ENCODE measurements at places on chromosomes 5 and 9.

DNA sequence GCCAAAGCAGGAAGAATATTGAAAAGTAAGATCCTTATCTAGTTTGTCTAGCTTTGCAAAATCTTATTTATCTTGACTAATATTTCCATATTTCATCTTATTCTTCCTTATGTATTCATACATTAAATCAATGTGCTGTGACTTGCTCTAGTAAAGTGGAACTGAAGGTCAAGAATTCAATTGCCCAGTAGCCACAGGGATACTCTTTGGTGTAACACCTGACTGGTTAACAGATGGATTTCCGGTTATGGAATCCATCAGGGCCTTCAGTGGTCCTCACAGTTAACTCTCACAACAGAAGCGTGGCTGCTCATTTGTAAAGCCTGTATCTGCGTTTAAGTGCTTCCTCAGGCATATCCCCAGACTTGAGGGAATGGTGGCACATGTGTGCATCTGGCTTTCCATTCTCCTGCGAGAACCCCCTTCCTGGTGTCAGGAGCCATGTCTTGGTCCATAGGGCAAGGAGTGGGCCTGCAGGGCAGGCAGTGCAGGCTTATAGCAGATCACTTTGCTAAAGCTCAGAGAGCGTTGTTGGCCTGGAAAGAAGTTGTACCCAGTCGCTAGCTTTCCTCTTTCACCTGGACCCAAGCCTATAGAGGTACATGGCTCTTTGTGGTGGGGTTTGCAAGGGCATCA is 99.2 kb downstream of the HSPA4 start:
- DNase-seq: no peak

- DNase-seq: no peak
Measured at GRCh38 chr5:157520911-157521703, 54.5 kb downstream of the ADAM19 start.

DNA sequence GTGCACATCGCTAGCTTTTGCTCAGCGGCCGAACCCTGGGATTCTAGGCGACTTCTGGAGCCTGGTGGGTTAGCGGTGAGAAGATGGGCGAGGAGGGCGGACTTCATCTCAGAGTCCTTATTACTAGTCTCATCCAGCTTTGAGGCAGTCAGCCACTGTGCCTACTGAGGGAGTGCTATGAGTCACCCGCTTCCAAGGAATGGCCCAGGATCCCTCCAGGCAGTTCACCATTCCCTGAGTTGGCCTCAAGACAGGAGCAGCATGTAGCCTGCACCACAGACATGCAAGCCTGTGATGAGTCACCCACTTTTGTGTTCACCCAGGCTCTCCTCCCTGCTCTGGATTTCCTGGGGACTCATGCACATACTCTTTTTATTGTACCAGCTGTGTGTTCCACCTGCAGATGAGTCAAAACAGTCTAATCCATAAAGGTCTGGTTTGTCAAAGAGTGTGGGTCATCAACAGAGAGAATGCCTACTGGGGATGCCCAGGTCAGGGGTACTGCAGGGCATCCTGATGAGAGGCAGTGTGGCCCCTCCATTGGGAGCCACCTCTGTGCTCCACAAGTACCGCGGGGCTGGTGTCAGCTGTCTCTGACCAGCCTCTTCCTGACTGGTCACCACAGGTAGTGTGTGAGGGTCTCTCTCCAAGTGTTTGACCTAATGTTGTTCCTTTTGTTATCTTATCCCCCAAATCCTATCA is 20.2 kb downstream of the SLC22A5 start:
- DNase-seq: peak; percentile 50

DNA sequence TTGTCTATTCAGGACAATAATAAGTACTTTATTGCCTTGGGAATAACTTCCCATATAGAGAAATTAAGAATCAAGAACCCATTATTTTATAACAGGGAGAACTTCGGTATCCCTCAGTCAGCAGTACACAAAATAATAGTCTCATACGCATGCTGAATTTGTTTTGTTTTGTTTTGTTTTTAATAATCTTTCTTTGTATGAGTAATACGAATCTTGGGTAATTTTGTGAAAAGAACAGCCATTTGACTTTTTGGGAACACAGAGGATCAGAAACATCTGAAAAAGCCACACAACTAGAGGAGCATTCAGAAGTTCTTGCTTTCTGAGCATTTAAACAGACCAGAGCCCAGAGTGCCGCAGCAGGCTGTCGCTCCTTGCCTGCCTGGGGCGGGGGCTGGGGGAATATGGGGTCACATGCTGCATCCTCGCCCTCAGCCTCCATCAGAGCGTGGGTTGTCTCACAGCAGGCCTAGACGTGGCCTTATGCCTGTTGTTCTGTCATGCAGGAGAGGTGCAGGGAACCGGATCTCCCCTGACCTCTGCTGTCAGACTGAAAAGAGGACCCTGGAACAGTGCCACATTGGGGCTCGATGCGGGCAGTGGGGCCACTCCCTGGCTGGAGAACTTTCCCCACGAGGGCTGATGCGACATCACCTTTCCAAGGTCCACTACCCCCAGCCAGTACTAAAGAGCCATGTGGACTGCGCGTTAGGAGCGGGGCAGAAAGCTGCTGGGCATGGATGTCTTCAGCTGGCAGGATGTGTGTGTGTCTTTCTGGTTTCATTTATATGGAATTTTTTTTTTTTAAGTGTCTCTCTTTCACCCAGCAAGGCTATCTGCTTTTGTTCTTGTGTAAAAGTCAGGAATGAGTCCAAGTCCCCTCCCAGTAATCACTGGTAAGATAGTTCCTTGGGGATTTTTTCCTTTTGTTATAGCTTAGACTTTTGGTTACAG is 133.4 kb upstream of the OTULINL start:
- DNase-seq: peak; percentile 24

All from NCI-H446 treated with DMSO at 0.1 percent for 48 hours (cell line).